GM10248 (cell line): ENCODE measurements at places on chromosomes 2 and 18.

DNA sequence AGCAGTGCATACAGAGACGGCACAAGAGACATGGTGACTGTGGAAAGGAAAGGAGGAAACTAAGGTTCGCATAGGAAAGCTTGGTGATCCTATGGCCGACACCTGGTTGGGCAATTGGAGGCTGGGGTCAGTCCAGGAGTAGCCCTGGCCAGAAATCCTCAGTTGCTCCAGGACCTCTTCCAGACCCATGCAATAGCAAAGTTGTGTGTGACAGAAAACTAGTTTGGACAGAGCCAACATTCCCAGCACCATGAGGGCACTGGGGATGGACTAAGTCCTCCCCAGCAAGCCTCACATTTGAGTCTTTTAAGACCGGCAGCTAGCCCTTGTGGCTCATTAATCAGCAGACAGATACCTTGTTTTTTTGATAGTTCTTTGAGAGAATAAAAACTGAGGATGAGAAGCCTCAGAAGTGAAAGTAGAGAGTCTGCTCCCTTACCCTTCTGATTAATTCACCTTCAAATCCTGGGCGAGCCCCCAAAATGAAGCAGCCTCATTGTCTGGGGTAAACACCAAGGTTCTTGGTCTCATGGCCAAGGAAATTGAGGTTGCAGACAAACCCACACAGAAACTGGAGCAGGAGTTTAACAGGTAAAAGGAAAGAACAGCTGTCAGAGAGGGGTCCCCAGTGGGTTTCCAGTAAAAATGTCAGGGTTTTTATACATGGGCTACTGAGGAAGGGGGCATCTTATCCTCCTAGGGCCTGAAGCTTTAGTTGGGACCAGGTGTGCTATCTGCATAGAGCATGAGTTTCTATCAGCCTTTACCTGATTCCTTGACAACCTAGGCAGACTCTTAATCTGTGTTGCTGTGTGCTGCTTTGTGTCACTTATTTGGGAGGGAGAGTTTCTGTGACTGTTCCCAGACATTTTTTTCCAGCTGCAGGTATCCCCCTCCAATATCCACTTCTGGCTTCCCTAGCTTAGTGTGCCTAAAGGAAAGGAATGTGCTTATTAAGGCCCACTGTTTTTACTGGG, 39.1 kb downstream of the STK17B start:
- no peak for DNase-seq

GRCh38 chr2:84971510-84972206, 697 bp downstream of the KCMF1 start:
- peak; percentile 75 for DNase-seq

DNA sequence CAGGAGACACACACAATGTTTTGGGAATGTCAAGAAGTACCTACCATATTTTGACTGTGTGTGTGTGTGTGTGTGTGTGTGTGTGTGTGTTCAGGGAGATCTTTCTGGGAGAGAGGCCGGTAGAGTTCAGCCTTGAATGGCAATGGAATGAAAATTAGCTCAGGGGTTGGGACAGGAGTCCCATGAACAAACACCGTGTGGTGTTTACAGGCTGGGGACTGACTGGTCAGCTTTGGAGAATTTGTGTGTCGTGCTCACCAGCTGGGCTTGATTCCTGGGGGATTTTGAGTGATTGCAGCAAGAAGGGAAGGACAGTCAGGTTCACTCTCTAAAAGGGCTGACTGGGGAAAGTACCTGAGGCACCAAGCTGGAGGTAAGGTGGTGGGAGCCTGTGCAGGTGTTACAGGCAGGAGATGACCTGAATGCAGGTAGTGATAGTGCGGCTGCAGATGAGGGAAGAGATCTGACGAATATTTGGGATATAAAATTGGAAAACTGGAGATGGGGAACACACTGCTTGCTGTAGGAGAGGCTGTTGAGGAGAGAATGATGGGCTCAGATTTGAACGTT, 2.5 kb upstream of the ADNP2 start:
- no peak for DNase-seq

DNA sequence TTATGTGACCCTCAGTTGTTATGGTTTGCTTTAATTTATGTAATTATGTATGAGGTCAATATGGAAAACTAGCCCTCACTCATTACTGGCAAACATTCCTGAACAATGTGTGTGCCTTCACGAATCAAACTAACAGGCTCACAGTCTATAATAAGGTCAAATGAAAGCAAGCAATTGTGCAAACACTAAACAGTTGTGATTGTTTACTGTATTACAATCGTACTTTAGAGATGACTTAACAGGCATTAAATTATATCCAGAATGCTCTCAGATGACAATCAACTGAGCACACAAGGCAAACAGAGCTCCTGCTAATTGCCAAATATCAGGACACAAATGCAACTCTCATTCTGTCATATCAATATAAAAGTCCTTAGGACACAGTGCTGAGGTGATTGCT, 29.5 kb downstream of the COL5A2 start:
- no peak for DNase-seq

GRCh38 chr18:26489881-26490280, 58.5 kb downstream of the KCTD1 start:
- no peak for DNase-seq

- no peak for DNase-seq
Observed at GRCh38 chr2:102021779-102022178, 30.0 kb downstream of the IL1R2 start.

GRCh38 chr18:3619222-3619621, 169.2 kb downstream of the TGIF1 start:
- DNase-seq: no peak
